NCI-H1105 (cell line): ENCODE measurements at places on chromosomes 12 and 14.

- DNase-seq: no peak
Observed at GRCh38 chr12:77995436-77996167, 164.9 kb downstream of the NAV3 start.

- DNase-seq: no peak
Observed at GRCh38 chr14:22194664-22195063, 394.4 kb downstream of the DAD1 start.

GRCh38 chr12:29990971-29991370 is 207.2 kb upstream of the TMTC1 start:
- no peak for DNase-seq

DNA sequence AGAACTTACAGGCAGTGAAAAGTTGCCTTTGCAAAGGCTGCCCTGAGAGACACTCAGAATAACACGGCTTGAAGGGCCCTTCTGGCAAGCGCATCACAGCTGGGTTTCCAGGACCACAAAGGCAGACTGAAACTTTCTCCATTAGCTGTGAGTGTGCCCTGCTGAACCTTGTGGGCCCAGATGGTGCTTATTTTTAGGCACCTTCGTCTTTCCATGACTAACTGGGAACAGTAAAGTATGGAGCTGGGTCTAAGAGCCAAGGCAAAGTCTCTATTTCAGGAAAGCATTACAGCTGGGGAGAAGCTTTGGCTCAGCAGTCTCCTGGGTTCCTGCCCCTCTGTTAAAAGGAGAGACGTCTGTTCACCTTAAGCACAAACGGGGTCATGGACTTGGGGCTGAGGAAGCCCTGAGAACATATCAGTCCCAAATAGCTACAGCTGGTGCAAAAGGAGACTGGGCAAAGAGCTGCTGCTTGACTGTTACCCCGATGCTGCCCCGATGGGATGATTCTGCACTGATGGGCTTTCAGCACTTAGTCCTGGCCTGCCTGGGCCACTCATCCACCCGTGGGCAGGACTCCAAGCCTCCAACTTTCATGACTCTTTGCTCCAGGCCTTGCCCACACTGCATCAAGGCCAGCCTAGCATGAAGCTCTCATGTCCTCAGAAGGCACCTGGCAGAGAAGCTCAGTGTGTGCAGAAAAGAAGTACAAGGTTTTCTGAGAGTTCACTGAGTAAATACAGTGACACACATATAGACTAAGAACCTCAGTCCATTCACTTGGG is 248.3 kb downstream of the PHLDA1 start:
- DNase-seq: no peak
